ENCODE measurements at places on chromosomes 12 and 14.

GRCh38 chr12:19683178-19683927 is 244.1 kb downstream of the AEBP2 start:
- DNase-seq: no peak

DNA sequence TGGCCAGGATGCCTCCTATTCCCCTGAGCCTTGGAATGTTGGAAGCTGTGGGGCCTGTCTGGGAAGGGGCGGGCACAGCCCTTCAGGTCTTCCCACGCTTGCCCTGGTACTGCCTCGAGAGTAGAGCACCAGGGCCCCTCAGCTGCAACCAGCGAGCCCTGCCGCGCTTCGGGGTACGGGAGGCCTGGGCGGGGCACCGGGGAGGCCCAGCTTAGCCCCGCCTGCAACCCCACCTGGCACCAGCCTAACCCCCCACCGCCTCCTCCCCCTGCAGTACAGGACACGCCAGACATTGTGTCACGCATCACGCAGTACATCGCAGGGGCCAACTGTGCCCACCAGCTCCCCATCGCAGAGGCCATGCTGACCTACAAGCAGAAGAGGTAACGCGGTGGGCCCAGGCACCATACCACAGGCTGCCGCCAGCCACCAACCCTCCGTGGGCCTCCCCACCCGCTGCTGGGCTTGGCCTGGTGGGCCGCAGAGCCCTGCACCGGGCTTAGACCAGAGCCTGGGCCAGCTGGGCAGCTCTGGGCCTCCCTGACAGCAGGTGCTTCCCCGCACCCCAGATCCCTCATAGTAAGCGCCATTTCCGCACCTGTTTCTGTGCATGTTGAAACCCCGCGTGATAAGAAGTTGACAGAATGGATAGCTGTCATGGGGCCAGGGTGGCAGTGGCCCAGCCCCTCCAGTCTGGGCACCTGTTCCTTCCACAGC is 13.6 kb upstream of the TEX22 start:
- DNase-seq: no peak

- no peak for DNase-seq
Measured at GRCh38 chr12:132948146-132949066, 7.7 kb downstream of the ZNF605 start.

DNA sequence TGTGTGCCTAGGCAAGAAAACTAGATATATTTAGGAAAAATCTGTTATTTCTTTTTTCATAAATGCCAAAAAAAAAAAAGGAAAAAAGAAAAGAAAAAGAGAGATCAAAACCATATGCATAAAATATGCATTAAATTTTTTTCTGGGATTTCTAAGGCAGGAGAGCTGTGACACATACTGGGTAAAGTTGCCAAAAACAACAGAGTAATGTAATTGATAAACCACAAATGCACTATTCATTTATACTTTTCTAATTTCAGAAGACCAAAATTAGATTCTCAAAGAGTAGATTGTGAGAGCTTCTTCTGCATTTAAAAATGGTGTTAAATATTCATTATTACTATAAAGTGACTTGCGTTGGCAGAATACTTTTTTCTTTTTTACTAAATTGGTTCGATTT is 673.8 kb upstream of the MGAT4C start:
- no peak for DNase-seq

GRCh38 chr12:112087055-112087850 is 21.3 kb downstream of the NAA25 start:
- DNase-seq: no peak

- DNase-seq: no peak
Measured at GRCh38 chr14:54715811-54716210, 148.9 kb downstream of the SAMD4A start.

DNA sequence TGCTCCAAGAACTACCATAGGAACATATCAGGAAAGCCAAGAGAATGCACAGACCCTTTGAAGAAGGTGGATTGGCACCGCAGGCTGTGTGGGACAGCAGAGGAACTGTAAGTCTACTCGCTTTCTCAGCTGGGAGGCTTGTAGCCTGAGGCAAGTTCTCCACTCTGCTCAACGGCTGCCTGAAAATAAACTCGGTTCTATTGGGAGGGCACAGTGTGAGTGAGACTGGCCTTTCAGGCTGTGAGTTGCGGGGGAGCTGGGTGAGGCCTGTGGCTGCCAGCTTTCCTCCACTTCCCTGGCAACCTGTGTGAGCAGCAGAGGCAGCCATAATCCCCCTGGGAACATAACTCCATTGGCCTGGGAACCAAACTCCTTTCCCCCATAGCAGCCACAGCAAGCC is 132.1 kb downstream of the ANKS1B start:
- no peak for DNase-seq

- DNase-seq: no peak
Measured at GRCh38 chr12:79283364-79283763, 407.4 kb downstream of the PAWR start.

GRCh38 chr12:68012712-68013111 is 23.5 kb downstream of the IFNG-AS1 start:
- no peak for DNase-seq

- DNase-seq: no peak
Measured at GRCh38 chr14:20714593-20715250, 26.2 kb downstream of the ANG start.

DNA sequence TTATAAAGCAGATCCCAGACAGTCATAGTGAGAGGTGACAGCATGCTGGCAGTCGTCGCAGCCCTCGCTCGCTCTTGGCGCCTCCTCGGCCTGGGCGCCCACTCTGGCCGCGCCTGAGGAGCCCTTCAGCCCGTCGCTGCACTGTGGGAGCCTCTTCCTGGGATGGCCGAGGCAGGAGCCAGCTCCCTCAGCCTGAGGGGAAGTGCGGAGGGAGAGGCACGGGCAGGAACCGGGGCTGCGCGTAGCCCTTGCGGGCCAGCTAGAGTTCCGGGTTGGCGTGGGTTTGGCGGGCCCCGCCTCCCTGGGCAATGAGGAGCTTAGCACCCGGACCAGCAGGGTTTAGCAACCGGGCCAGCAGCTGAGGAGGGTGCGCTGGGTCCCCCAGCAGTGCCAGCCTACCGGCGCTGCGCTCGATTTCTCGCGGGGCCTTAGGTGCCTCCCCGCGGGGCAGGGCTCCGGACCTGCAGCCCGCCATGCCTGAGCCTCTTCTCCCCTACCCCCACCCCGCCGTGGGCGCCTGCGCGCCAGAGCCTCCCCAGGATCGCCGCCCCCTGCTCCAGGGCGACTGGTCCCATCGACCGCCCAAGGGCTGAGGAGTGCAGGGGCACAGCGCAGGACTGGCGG is 451.2 kb upstream of the DCN start:
- DNase-seq: no peak

DNA sequence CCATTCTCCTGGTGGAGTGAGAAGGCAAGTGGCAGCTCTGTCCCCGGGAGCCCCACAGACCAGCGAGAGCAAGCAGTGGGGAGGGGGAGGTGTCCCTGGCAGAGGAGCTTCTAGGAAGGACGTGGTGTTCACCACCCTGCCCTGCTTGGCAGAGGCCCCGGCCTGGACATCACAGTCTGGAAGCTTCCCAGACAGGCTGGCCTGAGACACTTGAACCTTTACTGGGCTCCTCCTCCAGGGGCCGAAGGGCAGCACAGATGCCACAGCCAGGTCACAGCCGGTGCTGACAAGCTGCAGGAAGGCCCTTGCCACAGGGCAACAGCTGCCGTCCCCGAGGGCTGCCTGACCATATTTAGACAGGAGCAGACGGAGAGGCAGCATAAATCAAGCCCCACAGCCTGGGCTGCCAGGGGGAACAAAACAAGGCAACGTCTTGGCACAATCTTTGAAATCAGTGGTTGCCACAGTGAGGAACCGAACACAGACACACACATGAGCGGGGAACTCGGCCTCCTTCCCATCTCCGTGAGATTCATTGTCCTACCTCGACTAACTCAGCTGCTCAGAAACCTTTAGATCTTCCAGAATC is 28.5 kb downstream of the PRIMA1 start:
- no peak for DNase-seq

GRCh38 chr12:93668919-93669418 is 8.2 kb upstream of the CRADD start:
- no peak for DNase-seq

DNA sequence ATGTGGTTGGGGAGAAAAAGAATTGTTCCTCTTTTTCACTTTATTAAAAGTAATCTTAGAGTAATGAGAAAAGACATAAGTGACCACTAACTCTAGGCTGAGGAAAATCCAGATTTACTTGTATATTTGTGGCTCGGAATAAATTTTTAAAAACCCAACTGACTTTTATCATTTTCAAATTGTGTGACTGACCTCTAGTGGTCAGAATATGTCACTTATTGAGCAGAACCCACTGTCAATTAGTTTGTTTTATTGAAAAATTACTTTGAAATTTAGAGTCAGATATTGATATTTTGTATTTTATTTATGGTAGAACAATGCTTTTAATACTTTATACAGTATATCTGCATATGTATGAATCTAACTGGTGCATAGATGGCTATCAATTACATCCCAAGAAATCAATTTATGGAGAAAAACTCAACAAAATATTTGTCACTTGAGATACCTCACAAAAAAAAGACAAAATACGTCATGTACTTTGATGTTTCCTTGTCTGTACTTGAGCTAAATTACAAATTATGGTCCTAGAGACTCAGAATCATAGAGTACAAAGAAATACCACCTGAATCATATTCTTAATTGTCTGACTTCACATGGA is 229.4 kb downstream of the CNTN1 start:
- DNase-seq: peak; percentile 1

GRCh38 chr12:111227476-111228420 is 141.1 kb downstream of the PHETA1 start:
- DNase-seq: no peak

DNA sequence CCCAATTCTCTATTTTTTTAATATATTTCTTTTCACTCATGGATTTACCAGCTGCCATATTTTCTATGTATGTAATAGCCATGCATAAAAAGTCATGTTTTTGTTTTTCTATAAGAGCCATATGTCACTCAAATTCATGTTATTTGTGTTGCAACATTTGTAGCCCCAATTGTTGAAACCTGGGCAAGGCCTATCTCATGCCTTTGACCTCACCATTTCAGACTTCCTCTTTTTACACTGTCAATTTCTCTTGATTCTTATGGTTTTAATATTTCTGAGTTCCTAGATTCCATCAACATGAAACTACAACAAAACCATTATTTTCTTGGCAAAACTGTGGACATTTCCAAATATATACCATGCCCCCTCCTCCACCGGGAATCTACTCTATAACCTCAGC is 647.5 kb downstream of the C12orf50 start:
- DNase-seq: no peak

- DNase-seq: no peak
Measured at GRCh38 chr12:93925585-93926205, 222.7 kb upstream of the PLXNC1 start.

DNA sequence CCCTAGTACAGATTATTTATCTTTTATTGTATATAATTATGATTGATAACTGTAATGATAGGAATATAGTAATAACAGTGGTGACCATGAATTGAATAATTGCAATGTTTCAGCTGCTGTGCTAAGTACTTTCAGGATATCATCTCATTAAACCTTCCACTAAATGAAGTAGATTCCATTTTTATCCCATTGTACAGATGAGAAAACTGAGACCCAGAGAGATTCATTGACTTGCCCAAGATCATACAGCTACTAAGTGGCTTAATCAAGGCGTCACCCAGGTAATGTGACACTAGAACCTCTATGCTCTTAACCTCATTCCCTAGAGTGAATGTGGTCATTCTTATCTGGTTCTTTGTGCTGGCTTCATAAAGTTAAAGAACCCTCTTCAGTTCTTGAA is 124.6 kb downstream of the KTN1 start:
- no peak for DNase-seq

DNA sequence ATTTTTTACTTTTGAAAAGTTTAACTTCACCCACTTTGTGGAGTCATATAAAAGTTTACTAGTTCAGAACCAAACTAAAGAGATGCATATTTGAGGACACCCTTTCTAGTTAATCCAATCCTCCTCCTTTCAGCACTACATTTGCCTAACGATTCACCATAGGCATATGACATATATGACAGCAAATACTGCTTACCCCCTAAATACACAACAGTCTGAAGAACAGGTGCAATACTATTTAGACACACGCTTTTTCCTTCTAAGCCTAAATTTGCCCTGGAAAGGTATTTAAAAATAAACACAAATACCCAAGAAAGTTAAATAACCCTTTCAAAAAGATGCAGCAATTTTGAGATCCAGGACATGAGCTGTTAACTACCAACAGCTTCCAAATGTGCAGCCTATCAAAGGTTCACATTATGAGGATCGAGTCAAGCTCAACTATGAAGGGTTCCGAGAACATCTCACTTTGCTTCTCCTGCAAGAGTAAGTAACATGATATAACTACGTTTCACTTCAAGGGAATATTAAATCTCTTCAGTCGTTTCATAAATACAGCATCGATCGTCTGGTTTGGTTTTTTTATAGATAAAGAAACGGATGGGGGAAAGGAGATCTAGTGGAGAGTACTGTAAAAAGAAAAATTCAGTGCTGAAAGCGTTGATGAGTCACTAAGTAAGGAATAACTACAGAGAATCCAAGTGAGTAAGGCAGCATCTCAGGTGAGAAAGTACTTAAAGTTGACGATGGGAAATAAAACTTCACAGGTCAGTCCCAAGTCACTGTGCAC is 677 bp upstream of the AP4S1 start:
- DNase-seq: no peak

DNA sequence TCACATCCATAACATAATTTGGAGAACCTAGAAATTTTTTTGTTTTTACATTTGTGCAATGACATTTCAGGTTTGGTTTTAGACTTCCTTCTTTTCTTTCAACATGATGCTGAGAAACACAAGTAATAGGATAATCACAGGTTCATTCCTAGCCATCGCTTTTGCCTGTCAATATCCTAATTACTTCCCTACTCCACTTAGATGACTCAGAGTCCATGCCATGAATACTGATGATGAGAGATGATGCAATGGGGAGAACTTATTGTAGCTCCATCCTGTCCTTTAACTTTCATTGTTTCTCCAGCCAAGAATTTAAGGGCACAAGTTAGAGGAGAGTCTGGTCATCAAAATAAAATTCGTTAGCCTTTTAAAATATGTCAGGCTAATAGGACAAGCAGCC is 101.3 kb downstream of the PTPRO start:
- DNase-seq: no peak

- DNase-seq: no peak
Measured at GRCh38 chr14:99402950-99403349, 77.7 kb downstream of the SETD3 start.

DNA sequence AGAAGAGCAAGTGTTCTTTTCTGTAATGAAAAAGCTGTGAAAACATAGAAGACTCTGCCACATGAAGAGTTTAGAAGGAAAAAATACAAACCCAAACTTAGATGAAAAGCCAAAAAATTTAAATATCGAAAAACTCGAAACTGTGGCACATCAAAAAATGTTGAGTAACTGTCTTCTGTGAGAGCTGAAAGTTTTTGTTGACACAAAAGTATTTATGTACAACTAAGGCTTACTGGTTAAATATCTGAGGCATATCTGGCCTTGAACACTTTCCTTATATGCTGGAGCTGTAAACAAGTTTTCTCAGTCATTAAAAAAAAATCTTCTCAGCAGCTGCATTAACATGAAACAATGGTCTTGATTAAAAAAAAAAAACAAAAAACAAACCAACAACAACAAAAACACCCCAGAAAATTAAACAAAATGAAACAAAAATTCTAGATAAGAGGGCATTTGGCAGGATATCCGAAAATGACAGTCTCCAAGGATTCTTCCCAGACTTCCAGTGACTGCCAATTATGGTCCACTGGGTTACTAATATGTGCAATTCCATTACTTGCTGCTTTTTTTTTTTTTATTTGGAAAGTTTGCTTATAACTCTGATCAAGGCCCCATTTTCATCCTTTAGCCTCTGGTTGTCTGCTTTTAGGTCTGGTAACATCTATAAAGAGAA is 84.7 kb upstream of the PAWR start:
- DNase-seq: no peak
